ENCODE measurements at places on chromosomes 11 and 22.

- DNase-seq = no peak
Measured at GRCh38 chr11:95575517-95575916, 214.1 kb downstream of the FAM76B start.

DNA sequence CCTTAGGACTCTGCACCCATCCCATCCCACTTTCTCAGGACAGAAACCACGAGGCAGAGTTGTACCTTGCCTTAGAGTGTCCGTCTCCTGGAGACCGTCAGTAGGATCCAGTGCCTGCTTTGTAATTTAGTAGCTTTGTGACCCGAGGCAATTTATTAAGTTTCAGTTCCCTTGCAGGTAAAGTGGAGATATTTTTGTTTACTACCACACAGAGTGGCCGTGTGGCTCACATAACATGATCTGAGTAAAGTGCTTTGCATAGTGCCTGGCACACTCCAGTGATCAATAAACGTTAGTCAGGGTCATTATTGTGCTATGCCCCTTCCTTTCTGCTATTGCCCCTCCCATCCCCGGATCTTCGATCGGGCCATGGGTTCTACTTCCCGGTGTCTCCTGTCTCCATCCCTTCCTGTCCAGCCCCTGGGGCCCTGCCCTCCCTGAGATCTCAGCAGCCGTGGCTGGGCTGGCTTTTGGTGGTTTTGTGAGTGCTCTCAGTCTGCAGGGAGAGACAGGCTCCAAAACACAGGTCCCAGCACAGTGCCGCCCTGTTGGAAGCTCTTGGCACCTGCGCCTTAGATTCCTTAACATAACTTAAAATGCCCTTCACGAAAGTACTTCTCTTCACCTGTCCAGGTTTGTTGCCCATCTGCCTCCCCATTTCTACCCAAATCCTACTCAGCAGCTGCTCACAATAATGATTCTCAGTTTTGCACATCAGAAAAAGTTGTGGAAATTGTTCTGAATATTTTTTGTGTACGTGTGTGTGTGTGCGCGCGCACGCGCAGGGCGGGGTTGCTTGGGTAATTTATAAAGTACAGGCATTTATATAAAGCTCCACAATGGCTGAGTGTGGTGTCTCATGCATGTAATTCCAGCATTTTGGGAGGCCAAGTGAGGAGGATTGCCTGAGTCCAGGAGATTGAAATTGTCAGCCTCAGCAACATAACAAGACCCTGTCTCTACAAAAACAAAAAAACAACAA, 753.7 kb downstream of the NTM start:
- DNase-seq = no peak

DNA sequence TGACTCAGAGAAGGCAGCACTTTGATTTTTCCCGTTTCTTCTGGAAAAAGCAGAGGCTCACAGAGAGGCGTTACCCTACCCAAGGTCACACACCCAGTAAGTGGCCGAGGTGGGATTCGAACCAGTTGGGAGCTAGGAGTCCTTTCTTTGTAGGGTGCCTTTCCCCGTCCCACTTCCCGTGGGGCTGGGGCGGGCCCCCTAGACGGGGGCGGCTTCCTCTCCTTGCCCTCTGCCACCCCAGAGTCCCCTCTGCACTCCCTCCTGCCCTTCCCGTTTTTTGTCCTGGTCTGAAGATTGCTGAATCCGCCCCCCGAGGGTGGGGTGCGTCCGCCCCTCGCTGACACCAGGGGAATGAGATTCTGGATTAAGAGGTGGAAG, 747 bp downstream of the TPCN2 start:
- DNase-seq = peak; percentile 18

DNA sequence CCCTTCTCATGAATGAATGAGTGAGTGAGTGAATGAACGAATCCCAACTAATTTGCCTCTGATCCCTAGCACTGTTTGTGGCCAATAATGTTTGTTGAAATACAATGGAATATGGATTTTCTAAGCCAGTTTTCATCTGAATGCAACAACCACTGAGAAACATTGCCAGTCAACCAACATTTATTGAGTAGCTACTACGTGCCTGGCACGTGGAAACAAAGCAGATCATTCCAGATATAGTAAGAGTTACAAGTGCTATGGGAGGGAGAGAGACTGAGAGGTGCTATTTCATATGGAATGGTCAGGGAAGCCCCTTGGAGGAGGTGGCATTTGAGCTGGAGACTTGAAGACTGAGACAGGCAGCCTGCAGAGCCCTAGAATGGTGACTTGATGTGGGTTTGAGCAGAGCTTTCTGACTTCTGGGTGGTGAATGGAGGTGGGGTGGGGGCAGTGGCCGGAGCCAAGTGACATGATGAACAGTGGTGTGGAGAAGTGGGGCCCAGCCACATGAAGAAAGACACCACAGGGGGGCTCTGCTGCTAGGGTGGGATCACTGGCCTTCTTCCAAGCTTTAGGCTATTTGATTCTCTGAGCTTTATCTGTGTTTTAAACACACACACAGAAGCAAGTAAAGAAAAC, 35.1 kb upstream of the SMTN start:
- no peak for DNase-seq

- no peak for DNase-seq
Measured at GRCh38 chr11:44791316-44791925, 64.7 kb downstream of the TSPAN18 start.

GRCh38 chr11:43689167-43689566, 8.6 kb downstream of the HSD17B12 start:
- no peak for DNase-seq

DNA sequence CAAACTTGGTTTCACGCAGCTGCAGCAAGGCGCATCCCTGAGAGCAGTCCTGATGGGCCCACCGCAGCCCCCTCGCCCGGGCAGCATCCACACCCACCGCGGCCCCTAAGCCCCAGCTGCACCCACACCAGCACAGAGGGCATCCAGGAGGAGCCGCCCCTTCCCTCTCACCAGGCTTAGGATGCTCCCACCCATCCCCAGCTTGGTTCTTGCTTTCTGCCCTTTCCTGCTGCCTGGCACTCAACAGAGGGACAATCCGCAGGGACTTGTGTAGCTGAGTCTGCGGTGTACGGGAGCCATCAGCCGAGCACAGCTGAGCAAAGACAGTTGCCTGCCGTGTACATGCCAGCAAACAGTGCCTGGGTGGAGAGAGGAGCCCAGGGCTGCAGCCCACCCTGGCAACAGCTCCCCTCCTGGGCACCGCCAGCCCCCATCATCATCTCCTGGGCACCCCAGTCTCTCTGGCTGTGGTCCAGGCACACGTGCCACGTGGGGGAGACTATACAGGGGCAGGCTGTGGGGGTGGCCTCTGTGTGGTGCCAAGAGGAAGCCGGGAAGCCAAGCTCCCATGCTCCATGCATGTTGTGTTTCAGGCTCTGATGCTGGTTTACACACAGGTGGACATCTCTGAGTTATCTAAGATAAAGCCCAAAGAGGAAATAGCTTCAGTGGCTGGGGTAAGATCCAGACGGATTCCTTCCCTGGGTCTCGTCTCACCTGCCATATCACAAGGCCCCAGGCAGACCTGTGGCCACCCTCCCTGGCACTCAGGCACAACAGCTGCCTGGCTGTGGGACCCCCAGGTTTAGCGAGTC, 36.0 kb upstream of the GNB1L start:
- DNase-seq = no peak

All from ELR (cell line).